ENCODE measurements at places on chromosomes 3 and 15. TPM values are rescaled to one million over a fixed set of nuclear protein-coding genes. Genes with fewer than 3 reads are reported as not detected.
A peak's percentile ranks its signal among the peaks of the same experiment; 100 is the strongest.

- H3K4me1 ChIP-seq: no peaks in the 10 kb centered on the region
- H3K36me3 ChIP-seq: no peaks in the 10 kb centered on the region
- no peak for DNase-seq
- no peak overlapping the region for H3K27ac ChIP-seq
Observed at GRCh38 chr15:79373728-79374127, 58.4 kb upstream of the MINAR1 start.

GRCh38 chr15:50164458-50164857 is 17.5 kb upstream of the SLC27A2 start:
- peak overlapping the region; percentile 63 for H3K27ac ChIP-seq
- peaks cover 45% of the 10 kb centered on the region for H3K36me3 ChIP-seq
- no peak overlapping the region for H3K4me3 ChIP-seq
- DNase-seq: no peak
- peaks cover 39% of the 10 kb centered on the region for H3K4me1 ChIP-seq
- H3K27me3 ChIP-seq: peaks cover 6% of the 10 kb centered on the region

DNA sequence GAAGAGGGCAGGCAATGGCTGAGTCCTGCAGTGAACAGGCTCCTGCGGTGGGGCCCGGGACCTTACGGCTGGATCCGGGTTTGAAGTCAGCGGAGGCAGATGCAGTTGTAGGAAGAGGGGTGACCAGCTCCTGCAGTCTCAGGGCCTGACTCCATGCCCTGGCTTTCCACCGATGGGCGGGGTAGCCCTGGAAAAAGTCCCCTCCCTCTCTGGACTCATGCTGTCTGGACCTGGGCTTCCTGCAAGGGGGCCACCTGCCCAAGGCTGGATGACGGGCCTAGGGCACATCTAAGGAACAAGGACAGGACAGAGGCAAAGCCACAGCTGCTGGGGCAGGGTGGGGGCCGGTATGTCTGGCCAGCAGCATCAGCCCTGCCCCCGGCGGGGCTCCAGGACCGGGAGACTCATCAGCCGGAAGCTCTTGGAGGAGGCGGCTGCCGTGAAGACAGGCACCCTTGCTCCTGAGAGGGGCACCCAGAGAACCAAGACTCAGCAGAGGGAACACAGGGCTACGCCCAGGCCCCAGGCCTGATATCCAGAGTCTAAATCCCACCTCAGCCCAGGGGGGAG is 12.8 kb downstream of the IQSEC1 start:
- H3K4me3 ChIP-seq: no peak overlapping the region
- peaks cover 21% of the 10 kb centered on the region for H3K4me1 ChIP-seq
- no peak for DNase-seq
- no peaks in the 10 kb centered on the region for H3K36me3 ChIP-seq
- H3K27me3 ChIP-seq: no peaks in the 10 kb centered on the region

DNA sequence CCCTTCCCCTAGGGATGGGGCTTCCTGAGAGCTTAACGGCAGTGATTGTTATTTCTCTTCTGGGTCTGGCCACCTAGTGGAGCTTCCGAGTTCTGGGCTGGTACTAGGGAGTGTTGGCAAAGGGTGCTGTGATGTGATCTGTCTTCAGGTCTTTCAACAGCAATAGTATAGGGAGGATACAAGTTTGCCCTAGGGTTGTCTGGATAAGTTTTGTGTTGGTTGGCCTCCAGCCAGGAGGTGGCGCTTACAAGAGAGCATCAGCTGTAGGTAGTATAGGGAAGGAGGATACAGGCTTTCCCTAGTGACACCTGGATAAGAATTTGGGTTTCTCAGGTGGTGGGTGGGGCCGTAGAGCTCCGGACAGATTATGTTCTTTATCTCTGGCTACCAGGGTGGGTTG is 19.2 kb upstream of the CPOX start:
- H3K27ac ChIP-seq: no peak overlapping the region
- no peak for DNase-seq
- peaks cover 22% of the 10 kb centered on the region for H3K27me3 ChIP-seq
- H3K36me3 ChIP-seq: peaks cover 4% of the 10 kb centered on the region
- H3K4me3 ChIP-seq: no peak overlapping the region
- H3K4me1 ChIP-seq: no peaks in the 10 kb centered on the region

DNA sequence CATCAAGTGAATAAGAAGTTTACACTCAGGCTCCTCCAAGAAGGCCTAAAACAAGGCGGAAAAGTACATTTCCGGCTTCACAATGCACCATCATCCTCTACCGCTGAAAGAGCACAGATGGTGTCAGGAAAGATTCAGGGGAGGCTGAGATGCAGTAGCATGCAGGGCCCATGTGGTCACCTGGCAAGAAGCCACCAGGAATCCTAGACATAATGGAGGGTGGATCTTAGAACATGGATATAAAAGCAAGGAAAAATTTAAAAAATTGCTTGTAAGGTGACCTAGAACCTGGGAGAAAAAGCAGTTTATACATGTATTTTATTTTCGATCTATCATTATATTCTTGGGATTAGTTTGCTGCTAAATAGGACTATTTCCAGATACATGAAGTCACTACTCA is 21.9 kb upstream of the OTOL1 start:
- H3K4me1 ChIP-seq: no peaks in the 10 kb centered on the region
- no peaks in the 10 kb centered on the region for H3K36me3 ChIP-seq
- no peak overlapping the region for H3K27ac ChIP-seq
- no peak overlapping the region for H3K4me3 ChIP-seq
- DNase-seq: no peak
- peaks cover 12% of the 10 kb centered on the region for H3K27me3 ChIP-seq

GRCh38 chr3:112046599-112046998 is 12.1 kb downstream of the TMPRSS7 start:
- no peak overlapping the region for H3K27ac ChIP-seq
- H3K4me1 ChIP-seq: no peaks in the 10 kb centered on the region
- H3K27me3 ChIP-seq: peaks cover 2% of the 10 kb centered on the region
- no peak overlapping the region for H3K4me3 ChIP-seq
- no peak for DNase-seq
- H3K36me3 ChIP-seq: no peaks in the 10 kb centered on the region

DNA sequence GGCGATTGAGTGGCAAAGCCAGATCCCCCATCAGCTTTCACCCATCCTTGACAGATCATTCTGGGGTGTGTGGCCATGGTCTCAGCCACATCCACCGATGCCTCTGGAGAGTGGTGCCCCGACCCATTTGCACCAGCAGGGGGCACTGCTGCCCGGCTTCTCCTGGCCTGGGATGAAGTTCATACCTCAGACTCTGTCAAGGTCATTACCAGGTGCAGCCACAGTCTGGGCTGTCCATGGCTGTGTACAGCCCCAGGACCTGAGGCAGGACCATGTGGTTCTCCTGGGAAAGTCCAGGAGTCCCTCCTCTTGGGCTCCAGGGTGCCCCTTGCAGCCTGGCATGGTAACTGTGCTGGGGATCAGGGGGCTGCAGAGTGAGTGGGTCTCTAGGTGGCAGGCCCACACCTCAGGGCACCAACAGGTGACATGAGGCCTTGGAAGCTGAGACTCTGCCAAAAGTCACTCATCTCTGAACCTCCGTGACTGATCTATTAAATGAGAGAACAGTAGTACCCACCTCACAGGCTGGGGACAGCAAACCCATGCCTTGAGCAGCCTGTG is 67.2 kb downstream of the CACNA2D2 start:
- H3K27ac ChIP-seq: no peak overlapping the region
- peak; percentile 78 for DNase-seq
- no peaks in the 10 kb centered on the region for H3K36me3 ChIP-seq
- H3K27me3 ChIP-seq: no peaks in the 10 kb centered on the region
- peak overlapping the region; percentile 27 for H3K4me3 ChIP-seq

GRCh38 chr3:13262493-13263211 is 157.5 kb downstream of the NUP210 start:
- peaks cover 6% of the 10 kb centered on the region for H3K4me1 ChIP-seq
- no peak overlapping the region for H3K27ac ChIP-seq
- no peaks in the 10 kb centered on the region for H3K36me3 ChIP-seq
- H3K27me3 ChIP-seq: peaks cover 2% of the 10 kb centered on the region

- peaks cover 5% of the 10 kb centered on the region for H3K36me3 ChIP-seq
- peaks cover 37% of the 10 kb centered on the region for H3K4me1 ChIP-seq
- peak overlapping the region; percentile 29 for H3K4me3 ChIP-seq
Observed at GRCh38 chr3:188700918-188701317, 470.9 kb upstream of the TPRG1 start.

DNA sequence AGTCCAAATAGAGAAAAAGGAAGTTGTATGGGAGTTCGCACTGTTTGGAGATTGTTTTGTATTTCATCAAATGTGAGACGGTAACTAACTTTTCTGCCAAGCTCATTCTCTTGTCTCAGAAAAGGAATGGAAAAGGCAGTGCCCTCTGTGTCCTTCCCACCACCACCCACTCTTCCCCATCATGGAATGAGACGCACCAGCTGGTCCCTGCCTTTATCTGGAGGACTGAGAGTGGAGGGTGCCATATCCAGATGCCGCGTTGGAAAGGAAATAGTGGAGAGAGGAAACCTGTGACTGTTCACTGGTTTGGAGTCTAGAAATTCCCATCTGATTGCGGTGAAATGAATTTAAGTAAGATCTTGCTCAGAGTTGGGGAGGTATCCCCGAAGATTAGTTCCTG is 3.7 kb upstream of the CCK start:
- no peaks in the 10 kb centered on the region for H3K36me3 ChIP-seq
- no peak for DNase-seq
- peaks cover 54% of the 10 kb centered on the region for H3K27me3 ChIP-seq
- no peaks in the 10 kb centered on the region for H3K4me1 ChIP-seq
- no peak overlapping the region for H3K4me3 ChIP-seq

DNA sequence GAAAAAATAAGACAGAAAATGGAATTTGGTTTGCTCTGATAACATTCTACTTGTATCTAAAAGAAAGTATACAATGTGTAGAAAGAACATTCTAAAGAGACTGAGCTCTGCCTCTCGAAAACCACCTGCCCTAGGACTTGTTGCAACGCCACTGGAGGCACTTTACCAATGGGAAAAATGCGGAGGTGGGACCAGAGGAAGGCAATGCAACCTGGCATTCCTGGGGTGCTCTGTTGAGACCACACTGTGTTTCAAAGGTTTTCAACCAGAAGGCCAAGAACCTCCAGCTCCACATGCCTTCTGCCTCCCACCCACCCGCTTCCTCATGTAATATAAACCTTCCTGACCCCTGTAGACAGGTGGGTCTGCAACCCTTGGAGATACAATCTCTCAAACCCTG is 4.5 kb downstream of the PROK2 start:
- no peak for DNase-seq
- peaks cover 30% of the 10 kb centered on the region for H3K27me3 ChIP-seq

DNA sequence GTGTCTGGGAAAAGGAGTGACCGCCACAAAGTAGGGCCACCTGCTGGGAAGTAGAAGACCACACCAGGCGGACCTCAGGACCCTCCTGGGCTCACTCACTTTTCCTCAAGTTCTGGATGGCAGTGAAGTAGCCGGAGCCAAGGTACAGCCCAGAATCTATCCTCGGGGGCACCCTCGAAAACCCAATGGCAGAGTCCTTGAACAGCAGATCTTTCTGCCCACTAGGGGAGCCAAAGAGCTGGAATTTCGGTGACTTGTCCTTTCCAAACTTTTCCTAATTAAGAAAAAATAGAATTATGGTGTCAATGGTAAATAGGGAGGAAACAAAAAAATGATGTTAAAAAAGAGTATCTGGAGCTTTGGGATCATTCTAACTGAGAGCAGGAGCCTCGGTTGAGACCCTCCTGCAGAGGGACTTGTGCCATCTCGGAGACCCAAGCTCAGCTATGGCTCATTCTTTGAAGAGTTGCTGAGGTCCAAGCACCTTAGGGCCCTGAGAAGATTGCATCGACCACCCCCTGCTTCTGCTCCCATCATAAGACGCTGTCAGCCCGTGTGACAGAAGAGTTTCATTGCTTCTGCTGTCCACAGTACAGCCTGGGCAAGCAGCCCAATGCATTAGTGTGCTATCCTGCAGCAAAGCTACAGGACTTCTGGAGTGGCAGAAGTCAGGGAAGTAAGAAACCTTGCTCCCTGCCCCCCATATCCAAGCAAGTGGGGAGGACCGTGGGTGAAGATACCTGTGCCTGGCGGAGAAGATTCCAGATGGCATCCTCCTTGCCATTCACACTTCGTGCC is 14.8 kb downstream of the LTF start:
- no peaks in the 10 kb centered on the region for H3K36me3 ChIP-seq
- no peak overlapping the region for H3K4me3 ChIP-seq
- H3K27me3 ChIP-seq: peaks cover 21% of the 10 kb centered on the region
- H3K4me1 ChIP-seq: no peaks in the 10 kb centered on the region

- H3K36me3 ChIP-seq: no peaks in the 10 kb centered on the region
- no peak overlapping the region for H3K27ac ChIP-seq
- no peak for DNase-seq
- H3K27me3 ChIP-seq: no peaks in the 10 kb centered on the region
- H3K4me3 ChIP-seq: no peak overlapping the region
- no peaks in the 10 kb centered on the region for H3K4me1 ChIP-seq
Observed at GRCh38 chr3:181486141-181486885, 225.4 kb upstream of the SOX2 start.

DNA sequence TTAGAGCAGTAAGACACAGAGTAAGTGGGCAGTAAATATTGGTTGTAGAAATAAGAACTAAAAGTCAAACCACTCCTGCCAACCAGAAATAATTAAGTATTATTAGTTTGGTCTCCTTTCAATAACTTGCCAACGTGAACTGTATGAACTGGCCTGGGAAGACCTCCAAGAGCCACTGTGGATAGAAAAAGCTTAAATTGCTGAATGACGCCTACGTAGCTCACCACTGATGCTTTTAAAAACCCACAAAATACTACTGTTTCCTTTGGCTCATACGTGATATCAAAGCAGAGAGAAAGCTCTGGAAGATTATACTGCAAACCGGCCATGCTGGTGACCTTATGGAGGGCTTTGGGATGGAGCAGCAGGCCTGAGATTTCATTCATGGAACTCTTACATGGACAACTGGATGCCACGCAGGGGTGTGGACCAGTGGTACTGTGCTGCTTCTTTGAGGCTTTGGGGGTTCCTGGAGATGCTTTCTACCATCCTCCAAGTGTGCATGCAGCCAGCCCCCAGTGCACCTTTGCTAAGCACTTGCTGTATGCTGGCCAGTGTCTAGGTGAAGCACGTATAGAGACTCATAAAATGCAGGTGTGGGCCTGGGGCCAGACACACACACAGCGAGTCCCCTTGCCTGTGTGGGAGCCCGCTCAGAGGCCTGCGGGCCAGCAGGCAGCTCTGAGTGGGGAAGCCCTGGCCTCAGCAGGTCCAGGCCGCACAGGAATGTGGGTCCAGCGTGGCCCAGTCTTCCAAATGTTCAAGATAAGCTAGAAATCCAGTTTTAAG is 66.8 kb downstream of the ABTB1 start:
- no peak for DNase-seq
- no peak overlapping the region for H3K4me3 ChIP-seq
- no peak overlapping the region for H3K27ac ChIP-seq
- H3K36me3 ChIP-seq: no peaks in the 10 kb centered on the region
- no peaks in the 10 kb centered on the region for H3K4me1 ChIP-seq
- no peaks in the 10 kb centered on the region for H3K27me3 ChIP-seq

Gene SAMMSON
- total RNA-seq: not detected

Gene DRD3
- not detected for total RNA-seq

Gene KBTBD8
- total RNA-seq: 24.5 TPM

Gene SLC6A1
- total RNA-seq: not detected

Gene CCR4
- total RNA-seq: 40.9 TPM
